ENCODE measurements at places on chromosomes 12 and 14.

GRCh38 chr12:47107926-47108325 lies 28.2 kb upstream of the AMIGO2 start:
- DNase-seq, result no peak

- DNase-seq, result no peak
These were observed 21.0 kb upstream of the CD9 start for GRCh38 chr12:6178981-6179761.

- no peak for DNase-seq
These were observed 32.9 kb upstream of the IGF1 start for GRCh38 chr12:102513272-102513671.

DNA sequence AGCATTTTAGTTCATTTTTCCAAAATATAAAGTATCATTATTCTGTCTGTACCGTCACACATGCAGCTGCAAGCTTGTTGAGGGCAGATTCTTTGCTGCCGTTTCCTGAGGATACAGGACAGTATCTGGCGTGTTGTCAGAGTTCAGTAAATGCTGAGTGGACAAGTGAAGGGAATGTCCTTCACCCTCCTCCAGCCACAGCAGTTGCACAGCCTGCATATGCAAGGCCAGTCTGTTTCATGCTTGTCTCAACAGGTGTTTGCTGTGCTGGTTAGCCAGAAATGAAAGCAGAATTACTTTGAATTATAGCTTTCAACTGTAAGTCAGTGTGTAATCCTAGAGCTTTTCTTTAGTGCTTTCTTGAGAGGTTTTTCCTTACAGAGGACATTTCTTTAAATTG lies 36.5 kb downstream of the TDP1 start:
- no peak for DNase-seq

DNA sequence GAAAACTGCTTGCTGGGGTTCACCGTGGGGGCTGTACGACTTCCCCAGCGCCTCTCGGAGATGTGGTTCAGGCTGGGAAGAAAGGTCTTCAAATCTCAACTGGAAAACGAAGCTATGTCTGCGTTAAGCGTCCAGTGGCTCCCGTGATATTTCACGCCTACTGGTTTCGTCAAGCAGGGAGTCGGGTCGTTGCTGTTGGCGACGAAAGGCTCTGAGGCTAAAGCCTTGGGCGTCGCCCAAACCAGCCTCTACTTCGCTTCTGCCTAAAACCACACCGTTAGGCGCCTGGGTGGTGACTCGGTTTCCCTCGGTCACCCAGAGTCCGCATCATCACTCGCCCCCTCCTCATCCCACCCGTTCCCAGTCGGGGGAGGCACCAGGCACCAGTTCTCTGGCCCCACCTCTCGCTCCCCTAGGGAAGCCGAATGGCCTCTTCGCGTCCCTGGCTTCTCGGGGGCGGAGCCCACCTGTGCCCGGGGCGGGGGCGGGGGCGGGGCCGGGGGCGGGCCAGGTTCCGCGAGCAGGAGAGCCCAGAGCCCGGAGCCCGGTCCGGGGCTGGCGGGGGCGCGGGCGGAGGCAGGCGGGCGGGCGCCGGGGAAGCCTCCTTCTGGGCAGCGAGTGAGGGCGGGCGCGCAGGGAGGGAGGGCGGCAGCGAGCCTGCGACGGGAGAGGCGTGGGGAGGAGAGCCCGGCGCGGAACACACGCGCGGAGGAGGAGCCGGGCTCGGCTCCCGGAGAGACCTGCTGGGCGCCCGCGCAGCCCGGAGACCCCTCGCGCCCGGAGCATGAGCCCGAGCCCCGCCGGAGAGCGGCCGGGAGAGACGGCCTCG lies at the start of gene B4GALNT3:
TSS of gene B4GALNT3 (plus strand) at position 510 of the 829 bp plus-strand sequence. CDS start 438 bp downstream, outside the sequence.
- peak; percentile 17 for DNase-seq

DNA sequence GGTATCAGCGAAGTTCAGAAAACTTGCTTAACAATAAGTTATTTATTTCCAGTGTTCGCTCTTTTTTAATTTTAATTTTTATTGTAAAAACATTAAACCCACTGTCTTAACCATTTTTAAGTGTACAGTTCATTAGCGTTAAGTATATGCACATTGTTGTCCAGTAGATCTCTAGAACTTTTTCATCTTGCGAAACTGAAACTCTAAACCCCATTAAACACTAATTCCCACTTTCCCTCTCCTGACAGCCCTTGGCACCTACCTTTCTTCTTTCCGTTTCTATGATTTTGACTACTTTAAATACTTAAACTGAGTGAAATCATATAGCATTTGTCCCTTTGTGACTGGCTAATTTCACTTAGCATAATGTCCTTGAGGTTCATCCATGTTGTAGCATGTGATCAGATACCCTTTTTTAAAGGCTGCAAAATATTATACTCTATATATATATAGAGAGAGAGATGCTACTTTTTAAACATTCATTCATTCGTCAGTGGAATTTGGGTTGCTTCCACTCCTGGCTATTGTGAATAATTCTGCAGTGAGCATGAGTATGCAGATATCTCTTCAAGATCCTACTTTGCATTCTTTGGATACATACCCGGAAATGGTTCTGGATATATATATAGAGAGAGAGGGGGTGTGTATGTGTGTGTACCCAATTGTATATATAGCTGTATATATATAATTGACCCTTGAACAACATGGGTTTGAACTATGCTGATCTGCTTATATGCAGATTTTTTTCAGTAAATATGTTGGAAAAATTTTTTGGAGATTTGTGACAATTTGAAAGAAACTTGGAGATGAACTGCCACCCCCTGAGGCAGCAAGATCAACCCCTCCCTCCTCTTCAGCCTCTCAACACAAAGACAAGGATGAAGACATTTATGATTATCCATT lies 74.7 kb upstream of the EVL start:
- no peak for DNase-seq

- no peak for DNase-seq
These were observed 62.9 kb downstream of the RFX4 start for GRCh38 chr12:106645465-106646330.

GRCh38 chr12:7937833-7938506 lies 2.0 kb upstream of the SLC2A3 start:
- no peak for DNase-seq

GRCh38 chr14:22998329-22999012 lies 11.5 kb downstream of the C14orf93 start:
- no peak for DNase-seq

DNA sequence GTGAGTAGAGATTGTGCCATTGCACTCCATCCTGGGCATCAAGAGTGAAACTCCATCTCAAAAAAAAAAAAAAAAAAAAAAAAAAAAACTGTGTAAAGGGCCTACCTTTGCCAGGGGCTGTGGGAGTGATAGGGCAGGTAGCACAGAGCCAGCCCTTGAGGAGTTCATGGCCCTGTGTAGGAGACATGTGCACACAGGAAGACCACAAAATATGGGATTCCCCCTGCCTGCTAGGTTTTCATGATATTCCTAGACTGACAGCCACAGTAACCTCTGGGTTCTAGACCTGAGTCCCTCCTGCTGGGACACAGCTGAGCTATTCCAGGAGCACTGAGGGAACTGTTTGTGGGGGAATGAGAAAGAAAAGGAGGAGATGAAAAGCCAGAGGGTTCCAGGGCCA lies 8.3 kb upstream of the SPTSSA start:
- no peak for DNase-seq

GRCh38 chr12:38282886-38283285 lies 33.7 kb upstream of the ALG10B start:
- DNase-seq, result no peak

GRCh38 chr12:51424662-51425539 lies at the start of gene SLC4A8:
SLC4A8 (plus strand) TSS chr12:51424831; CDS start chr12:51424988, 157 bp downstream.
- peak; percentile 53 for DNase-seq

GRCh38 chr14:58398495-58398894 lies 2.8 kb downstream of the TOMM20L start:
- DNase-seq, result no peak

DNA sequence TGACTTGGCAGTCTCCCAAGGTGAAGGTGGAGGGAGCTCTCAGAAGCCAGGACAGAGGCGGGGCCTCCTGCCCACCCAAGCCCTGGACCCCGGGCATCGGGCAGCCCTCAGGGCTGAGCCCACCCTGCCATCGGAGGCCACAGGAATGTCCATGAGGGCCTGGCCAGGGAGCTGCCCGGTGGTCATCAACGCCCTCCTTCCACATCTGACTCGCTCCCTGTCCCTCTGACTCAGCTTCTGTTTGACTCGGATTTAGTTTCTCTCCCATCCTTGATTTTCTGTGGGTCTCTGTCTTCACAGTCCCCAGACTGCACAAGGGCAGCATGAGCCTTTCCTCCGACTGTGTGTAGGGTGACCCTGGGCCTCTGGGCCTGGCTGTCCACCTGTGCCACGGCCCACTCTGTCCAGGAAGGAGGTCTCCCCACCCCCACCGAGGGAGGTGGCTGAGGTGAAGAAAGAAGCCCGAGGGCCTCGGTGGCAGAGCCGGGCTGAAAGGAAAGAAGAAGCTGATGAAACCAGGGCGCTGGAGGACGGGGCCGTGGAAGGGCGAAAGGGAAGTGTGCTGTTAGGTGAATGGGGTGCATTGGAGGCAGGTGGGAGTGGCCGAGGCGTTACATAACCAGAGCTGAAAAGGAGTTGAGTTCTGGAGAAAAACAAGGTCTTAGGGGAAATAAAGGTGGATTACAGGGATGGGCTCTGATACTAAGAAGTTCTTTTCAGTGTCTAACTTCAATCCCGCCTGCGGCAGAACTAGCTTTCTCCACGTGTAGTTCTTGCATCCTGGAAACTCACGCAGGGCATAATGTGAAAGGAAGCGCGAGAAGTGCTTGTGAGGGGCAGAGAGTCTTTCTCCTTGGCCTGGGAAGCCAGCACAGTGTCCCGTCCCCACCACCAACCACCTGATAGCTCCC lies 16.7 kb upstream of the TMEM106C start:
- DNase-seq, result no peak

- DNase-seq, result no peak
These were observed 311.0 kb downstream of the ALG10 start for GRCh38 chr12:34333337-34333736.

DNA sequence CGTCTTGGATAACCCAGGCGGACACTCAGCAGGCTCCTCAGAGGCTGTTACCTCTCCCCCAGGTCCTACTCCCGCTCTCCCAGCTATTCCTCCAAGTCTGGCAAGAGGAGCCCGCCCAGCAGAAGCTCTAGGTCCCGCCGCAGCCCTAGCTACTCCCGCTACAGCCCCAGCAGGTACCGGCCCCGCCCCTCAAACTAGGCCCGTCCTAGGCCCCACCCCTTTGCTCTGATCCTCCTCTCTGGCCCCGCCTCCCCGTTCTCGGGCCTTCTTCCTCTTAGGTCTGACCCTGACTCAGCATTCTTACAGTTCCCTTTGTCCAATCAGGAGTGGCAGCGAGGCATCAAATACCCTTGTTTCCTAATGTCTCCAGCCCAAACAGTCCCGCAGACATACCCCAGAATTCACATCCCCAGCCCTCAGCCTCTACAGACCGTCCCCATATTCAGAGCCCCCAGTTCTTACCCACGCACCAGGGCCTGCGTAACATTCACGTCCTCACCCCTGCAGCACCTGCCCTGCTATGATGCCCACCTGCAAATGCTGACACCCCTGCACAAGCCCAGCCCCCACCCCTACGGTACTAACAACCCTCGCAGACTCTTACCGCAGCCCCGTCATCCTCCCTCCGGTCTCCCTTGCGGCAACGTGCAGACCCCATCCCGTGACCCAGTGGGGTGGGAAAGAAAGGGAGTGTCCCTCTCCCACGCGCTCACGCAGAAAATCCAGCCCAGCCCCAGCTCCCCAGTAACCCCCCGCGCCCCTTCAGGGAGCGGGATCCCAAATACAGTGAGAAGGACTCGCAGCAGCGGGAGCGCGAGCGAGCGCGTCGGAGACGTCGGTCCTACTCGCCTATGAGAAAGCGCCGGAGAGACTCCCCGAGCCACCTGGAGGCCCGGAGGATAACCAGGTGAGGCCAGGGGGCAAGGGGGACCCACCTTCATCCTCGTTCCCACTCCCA lies 25.0 kb upstream of the HSPB8 start:
- no peak for DNase-seq

DNA sequence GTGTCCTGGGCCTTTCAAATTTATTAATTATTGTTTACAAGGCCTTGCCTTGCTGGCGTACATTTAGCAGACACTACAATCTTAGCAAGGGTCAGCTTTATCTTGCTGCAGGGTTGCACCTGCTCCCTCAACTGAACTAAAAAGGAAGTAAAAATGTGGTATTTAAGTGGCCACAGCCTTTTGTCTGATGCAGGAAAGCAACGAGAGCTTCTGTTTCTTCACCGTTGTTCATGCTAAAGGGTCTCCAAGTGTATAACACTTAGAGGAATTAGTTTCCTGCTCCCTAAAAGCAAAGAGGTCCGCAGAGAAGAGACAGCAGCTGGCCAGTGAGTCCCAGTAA lies 62.8 kb upstream of the EGLN3 start:
- no peak for DNase-seq

- no peak for DNase-seq
These were observed 34.2 kb upstream of the PRMT8 start for GRCh38 chr12:3456809-3457208.

Measured in central memory CD8-positive, alpha-beta T cell (primary cell).